Stomach (tissue), 19 donors: ENCODE measurements at places on chromosomes 2 and 18. TPM values are rescaled to one million over a fixed set of nuclear protein-coding genes. Genes with fewer than 3 reads are reported as not detected.

- DNase-seq, result no peak
Measured at GRCh38 chr2:3336844-3337243, 40.8 kb downstream of the EIPR1 start.

DNA sequence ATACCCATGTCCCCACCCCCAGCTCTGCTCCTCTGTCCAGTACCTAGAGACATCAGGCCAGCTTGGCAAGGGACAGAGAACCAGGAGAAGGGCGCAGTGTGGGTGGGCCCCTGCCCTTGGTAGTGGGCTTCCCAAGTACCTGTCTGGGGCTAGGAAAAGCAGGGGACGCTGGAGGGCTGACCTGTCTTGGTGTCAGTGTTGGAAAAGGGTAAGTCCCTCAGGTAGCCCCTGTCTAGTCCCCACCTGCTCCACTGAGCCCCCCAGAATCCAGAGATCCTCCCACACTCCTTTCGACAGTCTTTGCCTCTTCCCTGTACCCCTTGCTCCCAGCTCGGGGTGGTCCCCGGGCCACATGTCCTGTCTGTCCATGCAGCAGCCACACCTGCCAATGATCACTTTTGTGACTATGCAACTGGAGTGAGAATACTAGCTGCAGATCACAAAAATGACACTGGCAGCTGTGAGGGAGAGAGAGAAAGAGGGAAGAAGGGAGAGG, 14.6 kb downstream of the DNAJB2 start:
- no peak for DNase-seq

DNA sequence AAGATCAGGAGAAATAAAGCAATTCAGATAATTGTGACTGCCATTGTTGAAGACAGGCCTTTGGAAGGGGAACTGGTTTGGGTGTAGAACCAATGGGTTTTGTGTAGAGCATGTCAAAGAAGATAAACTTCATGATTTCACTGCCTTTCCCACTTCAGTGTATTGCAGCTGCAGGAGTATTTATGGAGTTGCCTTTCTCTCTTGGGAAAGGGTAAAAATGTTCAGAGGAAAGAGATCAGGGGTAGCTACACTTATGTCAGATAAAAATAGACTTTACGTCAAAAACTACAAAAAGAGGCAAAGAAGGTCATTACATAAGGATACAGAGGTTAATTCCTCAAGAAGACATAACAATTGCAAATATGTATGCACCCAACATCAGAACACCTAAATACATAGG, 249.4 kb downstream of the PLCL1 start:
- no peak for DNase-seq

DNA sequence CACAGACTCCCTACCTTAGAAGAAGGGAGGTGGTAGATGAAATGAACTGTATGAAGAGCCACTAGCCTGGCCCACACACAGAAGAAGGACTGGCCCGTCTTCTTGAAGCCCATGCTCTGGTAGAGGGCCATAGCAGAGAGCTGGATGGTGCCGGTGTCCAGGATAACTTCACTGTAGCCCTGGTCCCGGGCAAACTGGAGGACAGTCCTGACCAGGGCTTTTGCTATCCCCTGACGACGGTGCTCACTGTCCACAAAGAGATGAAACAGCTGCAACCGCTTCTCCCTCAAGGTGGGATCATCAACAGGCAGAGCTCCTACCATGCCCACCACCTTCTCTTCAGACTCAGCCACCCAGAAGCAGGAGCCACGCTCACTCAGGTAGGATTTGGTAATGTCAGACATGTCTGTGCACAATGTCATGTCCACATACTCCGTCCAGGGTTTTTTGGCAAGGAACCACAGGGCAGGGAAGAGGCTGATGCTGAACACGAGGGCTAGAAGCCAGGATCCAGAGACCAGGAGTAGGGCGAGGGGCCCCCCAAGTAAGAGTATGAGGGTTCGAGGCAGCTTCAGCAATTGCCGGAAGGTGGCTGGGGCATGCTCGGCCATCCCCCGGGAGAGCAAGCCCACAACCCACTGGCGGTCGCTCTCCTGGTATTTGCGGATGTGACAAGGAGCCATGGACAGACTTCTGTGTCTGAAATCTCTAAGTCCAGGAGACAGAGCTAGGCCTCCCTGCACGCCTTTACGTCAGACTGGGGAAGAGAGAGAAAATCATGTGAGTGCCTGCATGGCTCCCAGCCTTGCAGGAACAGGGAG, 1.1 kb downstream of the NAT8 start:
- DNase-seq, result no peak

GRCh38 chr2:106307860-106308259, 113.8 kb upstream of the UXS1 start:
- DNase-seq, result no peak

- no peak for DNase-seq
Measured at GRCh38 chr2:85733121-85733960, 20.4 kb upstream of the ATOH8 start.

GRCh38 chr2:86136141-86136540, 30.1 kb downstream of the PTCD3 start:
- no peak for DNase-seq

The OTOS gene
- not detected for total RNA-seq

The PLGLB1 gene
- total RNA-seq, result 16.5 TPM

The CCDC178 gene
- not detected for total RNA-seq

The SP5 gene
- total RNA-seq, result 5.8 TPM

The DSG4 gene
- 0.55 TPM for total RNA-seq

The RNU2-63P gene
- total RNA-seq, result not detected
